ENCODE measurements at places on chromosomes 5 and 9.

DNA sequence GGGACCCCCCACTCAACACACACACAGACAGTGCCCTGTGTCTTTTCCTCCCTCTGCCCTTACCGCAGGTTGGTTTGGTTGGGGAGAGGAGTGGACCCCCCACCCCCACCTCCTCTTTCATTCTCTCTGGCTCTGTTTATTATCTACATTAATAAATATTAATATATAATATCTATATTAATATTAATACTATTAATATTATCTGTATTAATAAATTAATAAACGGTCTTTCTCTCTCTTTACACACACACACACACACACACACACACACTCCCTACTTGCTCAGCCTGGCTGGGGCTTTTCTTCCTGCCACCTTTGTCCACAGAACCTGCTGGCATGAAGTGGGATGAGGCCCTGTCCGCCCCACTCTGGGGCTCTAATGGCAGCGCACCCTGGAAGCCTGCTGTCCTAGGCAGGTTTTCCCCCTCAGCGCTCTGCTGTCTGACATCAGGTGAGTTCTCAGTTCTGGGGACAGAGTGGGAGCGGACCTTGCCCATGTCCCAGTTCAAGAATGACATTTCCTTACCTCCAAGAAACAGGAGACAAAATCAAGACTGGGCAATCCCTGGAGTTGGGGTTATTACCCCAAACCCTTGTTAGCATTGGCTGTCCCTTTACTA, 10.5 kb upstream of the SMIM32 start:
- no peak for DNase-seq

DNA sequence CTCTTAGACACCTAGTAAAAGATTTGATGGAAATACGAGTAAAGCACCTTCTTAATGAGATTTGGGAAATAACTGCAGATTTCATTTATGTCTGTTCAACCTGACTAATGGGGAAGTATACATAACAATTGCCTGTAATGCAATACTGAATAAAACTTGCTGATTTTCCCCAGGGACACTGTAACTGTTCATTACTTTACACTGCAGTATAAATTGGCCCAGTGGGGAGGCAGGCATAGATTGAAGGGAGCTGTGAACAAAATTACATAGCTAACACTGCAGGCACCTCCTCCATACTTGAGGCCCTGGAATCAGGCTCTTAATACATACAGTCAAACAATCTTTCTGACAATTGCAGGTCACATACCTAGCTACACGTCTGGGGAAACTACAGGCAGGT, 216.2 kb downstream of the PTPRD start:
- DNase-seq, result no peak

- no peak for DNase-seq
Observed at GRCh38 chr9:15642369-15642962, 89.6 kb downstream of the CCDC171 start.

DNA sequence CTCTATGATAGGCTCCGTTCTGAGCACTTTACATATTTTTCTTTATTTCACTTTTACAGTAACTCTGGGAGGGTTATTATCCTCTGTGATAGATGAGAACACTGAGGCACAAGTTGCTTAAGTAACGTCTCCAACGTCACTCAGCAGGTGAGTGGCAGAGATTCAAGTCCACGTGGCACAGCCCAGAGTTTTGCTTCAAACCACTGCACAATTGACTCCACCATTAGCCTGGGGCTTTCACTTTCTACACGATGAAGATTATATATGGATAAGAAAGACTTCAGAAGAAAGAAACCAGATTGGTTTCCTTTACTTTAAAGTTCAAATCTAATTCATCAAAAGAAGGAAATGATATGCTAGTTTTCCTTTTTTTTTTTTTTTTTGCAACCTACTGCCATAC, 245.9 kb downstream of the SYK start:
- DNase-seq, result no peak

DNA sequence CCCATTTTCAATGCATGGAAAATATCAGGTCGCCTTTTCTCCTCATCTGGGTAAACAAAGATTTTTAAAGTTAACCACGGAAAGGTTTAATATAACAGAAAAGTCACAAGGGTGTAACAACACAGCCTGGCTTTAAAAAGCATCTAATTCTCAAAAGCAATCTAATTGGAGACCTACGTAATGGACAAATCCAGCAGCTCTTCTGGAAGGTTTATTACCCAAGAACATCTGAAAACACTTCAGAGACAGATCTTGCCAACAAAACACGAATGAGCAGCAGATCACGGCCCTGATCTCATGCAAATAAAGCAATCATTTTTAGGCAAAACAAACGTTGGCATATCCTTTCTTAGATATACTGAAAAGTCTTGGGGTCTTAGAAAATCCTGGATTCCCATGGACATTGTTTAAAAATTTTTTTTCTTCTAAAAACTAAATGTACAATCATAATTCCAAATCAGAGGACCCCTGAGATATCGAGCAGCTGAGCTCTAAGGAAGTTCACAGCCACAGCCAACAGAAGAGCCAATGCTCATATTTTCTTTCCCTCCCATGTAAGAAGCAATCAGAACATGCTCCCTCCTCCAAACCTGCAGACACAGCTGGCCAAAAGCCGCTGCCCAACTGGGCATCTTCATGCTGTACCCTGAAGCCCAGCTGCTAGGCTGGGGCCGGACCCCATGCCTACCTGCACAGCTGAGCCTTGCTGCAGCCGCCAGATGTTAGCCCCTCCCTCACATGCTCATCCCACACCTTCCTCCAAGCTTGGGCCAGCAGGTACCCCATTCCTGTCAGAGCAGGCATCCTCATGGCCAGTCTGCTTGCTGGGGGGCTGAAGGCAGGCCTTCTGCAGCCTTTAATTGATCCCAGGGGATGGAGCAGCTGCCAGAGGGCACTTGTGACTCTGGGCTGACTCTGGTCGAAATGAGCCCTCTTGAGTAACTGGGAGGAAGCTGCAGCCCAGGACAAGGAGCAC, 11.2 kb downstream of the ANKS6 start:
- no peak for DNase-seq

DNA sequence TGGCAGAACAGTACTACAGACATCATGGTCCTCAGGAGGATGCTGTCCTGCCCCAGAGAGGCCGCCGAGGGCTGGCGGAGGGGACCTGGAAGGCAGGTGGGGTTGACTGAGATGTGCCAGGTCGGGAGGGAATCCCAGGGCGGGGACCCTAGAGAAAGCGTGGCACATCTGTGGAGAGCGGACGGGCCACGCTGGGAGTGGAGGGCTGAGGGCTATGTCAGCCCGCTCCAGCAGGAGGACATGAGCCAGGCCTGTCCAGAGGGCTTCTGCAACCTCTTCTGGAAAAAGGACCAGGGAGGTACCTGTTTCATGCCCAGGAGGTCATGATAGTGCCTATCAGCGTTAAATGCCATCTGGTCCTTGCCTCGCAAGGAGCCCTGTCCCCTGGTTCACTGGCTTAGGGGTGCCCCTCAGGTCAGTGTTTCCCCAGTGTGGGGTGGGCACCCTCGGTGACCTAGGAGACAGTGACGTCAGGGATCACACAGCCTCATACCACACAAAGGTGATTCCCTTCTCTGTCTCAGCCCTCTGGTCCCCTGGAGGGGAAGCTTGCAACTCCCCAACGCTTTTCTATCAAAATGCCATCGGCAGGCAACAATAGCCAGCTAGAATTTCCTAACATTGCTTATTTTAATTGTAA, 103.6 kb upstream of the IER5L start:
- DNase-seq, result no peak

DNA sequence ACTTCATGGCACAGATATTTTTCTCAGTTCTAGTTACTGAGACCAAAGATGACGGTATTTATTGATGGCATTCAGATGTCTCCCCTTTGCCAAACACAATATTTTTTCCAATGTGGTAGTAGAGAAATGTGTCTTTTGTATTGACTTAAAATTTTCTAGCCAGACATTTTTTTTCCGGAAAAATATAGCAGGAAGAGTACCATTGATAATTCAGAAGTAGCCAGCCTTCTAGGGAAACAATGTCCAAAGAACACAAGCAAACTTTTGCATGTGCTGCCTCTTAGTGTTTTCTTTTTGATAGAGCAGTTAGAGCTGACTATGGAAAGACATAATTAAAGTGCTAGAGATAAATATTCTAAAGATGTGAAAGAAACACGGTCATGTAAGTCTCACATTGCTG, 231.4 kb downstream of the MARCHF11 start:
- no peak for DNase-seq

- DNase-seq, result no peak
Observed at GRCh38 chr5:69130241-69130640, 36.4 kb downstream of the SLC30A5 start.

GRCh38 chr9:32398207-32398606, 13.8 kb downstream of the ACO1 start:
- DNase-seq, result no peak

- no peak for DNase-seq
Observed at GRCh38 chr5:28766565-28767158, 1728.3 kb upstream of the CDH9 start.

- no peak for DNase-seq
Observed at GRCh38 chr9:128370367-128370751, 815 bp upstream of the URM1 start.

DNA sequence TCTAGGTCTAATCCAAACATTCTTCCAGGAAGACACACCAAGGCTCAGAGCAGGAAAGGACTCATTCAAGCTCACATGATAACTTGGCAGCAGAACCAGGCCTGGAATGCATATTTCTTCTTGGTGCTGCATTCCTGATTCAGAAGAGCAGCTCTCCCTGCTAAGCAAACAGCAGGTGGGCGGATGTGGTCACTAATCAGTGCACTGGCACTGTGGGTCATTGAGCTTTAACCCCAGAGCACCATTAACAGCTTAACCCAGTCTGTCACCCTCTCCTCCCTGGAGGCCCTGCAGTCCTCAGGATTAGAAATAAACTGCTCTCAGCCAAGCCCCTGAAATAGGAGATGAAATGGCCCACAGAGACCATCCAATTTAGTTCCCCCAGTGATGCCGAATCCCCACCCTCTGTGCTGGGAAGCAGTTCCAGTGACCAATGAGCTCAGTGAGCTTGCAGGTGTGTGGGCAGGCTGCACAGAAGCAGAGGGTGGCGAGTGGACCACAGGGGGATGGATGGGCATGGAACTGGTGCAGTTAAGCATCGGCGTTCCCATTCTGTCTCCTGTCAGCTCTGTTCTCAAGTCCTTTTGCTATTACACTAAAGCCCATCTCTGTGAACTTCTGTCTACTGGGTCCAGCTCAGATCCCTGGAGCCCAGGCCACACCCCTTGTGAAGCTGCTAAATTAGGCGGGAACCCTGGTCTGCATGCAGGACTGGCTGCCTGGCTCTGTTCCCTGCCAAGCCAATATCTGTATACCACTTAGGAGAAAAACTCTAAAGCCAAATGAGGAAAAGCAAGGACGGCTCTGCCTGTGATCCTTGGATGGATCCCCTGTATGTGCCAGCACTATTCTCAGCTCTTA, 16.6 kb upstream of the MEGF9 start:
- DNase-seq, result no peak

GRCh38 chr5:1844708-1845436, 37.9 kb downstream of the IRX4 start:
- no peak for DNase-seq

DNA sequence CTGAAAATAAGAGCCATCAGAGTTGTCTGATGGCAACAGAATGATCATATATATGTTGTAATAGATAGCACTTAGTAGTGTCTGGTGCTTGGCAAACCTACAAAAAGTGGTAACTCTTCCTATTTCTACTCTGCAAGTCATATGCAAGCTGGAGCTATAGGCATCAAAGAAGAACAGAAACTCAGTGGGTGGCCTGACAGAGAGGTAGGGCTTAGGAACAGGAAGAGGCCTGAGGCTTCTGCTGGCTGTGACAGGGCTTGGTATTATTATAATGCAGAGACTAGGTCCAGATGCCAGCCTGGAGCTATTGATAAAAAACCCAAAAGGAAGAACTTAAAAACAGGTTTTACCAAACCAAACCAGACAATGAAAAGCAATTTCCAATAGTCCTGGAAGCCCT, 4.4 kb upstream of the DIAPH1 start:
- no peak for DNase-seq

- DNase-seq, result no peak
Observed at GRCh38 chr5:142235050-142235797, 89.6 kb downstream of the SPRY4 start.

GRCh38 chr9:78253285-78253684, 17.4 kb downstream of the CEP78 start:
- no peak for DNase-seq

DNA sequence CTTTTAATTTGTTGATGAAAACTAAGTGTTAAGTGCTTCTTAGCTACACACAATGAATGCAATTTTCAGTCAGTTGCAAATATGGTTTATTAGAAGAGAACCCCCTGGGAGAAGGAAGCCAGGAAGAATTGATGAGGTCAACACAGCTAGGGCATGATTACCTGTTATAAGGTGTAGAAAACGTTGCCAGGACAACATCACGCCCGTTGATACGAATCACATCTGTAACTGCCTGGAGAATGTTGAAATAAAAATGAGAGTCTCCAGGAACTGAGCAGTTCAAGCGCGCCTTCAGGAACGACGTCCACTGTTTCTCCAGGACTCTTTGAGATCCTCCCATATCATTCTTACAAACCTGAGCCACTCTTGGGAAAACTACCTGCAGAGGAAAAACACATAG, 88.0 kb downstream of the SEMA6A start:
- DNase-seq, result no peak

DNA sequence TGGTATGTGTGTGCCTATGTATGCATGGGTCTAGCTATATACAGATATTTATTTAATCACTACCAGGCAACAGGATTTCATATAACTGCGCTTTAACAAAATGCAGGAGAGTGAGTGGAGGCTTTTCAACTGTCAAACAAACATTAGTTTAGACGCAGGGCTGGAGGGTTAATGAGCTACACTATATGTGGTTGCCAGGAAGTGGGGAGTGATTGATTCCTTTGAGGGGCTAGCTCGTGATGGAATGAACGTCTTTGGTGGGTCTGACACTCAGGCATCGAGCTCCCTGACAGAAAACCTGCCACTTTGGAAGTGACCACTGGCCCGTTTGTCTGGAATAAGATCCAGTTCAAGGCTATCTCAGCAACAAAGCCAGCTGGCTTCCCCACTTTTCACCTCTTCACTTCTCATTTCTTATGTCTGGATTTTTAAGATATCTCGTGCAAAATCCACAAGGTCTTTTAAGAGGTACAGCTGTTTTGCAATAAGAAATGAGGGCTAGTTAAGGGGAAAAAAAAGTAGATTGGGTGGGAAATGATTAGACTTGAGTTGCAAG, 78.0 kb downstream of the CFAP77 start:
- no peak for DNase-seq

DNA sequence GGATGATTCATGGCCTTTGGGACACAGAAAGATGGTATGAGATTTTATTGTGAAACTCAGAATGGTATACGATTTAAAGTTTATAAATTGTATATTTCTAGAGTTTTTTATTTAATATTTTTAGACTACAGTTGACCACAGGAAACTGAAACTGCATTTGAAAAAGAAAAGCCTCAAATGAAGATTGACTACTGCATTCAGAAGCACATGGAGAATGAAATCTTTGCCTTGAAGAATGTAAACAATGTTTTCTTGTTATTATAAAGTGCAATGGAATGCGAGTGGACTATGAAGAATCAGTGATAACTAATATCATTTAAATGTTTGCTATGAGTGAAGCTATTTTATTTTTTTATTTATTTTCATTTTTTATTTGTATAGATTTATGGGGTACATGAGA, 169.1 kb upstream of the CDH18 start:
- no peak for DNase-seq

All from activated T-helper 1 cell treated with anti-CD3 and anti-CD28 coated beads, Interleukin-2, amount 50 U/mL, for 16 hours (primary cell).